ENCODE measurements at places on chromosomes 5 and 9. TPM values are rescaled to one million over a fixed set of nuclear protein-coding genes. Genes with fewer than 3 reads are reported as not detected.
A peak's percentile ranks its signal among the peaks of the same experiment; 100 is the strongest.

CDH12 gene
- not detected for total RNA-seq

KIF20A gene
- 34.8 TPM for total RNA-seq

OTP gene
- not detected for total RNA-seq

COL23A1 gene
- not detected for total RNA-seq

KIAA0825 gene
- 1.6 TPM for total RNA-seq

NUP188 gene
- total RNA-seq, result 41.0 TPM

GRCh38 chr9:137552022-137552768 is 516 bp downstream of the MRPL41 start:
- H3K4me1 ChIP-seq, result peaks cover 28% of the 10 kb centered on the region
- no peak for DNase-seq
- peak overlapping the region; percentile 90 for H3K4me3 ChIP-seq
- no peaks in the 10 kb centered on the region for H3K27me3 ChIP-seq
- H3K27ac ChIP-seq, result peak overlapping the region; percentile 78

DNA sequence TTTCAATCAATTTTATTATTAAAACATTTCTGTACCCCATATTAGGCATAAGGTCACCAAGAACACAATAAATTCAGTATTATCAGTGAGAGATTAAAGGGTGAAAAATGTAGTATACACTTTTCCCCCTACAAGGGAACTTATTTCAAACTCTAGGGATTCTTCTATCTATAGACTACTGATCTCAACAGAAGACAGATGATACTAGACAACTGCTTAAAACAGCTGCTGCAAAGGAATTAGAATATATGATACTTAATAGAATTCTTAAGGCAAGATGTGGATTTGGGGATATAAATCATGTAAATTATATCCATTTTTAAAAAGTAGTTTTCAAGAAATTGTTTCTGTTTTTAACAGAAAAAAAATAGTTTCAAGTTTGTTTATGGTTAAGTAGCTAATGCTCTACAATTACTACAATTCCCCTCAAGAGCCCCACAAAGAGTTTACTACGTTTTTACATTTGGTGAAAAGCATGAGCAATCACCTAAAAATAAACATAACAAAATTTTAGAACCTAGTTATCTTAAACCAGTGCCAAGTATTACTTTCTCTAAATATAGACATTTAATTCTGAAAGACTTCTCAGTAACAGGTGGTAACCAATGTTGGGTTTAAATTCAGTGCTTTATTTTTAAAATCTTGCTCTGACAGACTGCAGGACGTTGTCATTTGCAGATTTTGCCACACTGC is 6.0 kb downstream of the KIF24 start:
- no peaks in the 10 kb centered on the region for H3K27me3 ChIP-seq
- no peak overlapping the region for H3K4me3 ChIP-seq
- H3K27ac ChIP-seq, result no peak overlapping the region
- H3K4me1 ChIP-seq, result peaks cover 45% of the 10 kb centered on the region
- DNase-seq, result no peak
- H3K36me3 ChIP-seq, result no peaks in the 10 kb centered on the region

- no peak overlapping the region for H3K4me3 ChIP-seq
- peaks cover 4% of the 10 kb centered on the region for H3K27me3 ChIP-seq
- peaks cover 9% of the 10 kb centered on the region for H3K4me1 ChIP-seq
These were observed 91.5 kb downstream of the WDR41 start for GRCh38 chr5:77400645-77401044.

DNA sequence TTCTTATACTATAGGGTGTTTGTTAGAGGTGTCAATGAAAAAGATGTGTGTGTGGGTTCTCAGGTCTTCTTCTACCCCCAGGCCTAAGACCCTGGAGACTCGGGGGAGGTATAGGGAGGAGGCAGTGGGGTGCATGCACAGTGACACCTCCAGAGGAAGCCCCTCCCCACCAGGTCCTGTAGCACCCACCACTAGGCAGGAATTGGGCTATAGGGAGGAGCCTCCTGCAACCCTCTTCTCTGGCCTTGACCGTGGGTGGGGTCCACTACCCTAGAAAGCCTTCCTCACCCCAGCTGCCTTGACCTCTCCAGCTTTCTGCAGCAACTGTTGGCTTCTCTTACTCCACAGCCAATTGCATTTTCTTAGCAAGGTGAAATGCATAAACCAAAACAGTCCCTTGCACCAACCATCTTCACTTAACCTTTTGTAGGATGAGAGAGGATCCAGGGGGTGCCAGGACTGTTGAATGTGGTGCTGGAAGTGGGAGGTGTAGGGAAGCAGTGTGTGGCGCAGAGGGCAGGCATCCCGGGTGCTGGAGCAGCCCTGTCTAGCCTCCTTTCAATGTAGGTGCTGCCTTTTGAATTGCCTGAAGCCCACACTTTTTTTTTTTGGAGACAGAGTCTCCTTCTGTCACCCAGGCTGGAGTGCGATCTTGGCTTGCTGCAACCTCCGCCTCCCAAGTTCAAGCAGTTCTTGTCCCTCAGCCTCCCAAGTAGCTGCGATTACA is 128.5 kb downstream of the RGS3 start:
- H3K4me1 ChIP-seq, result peaks cover 39% of the 10 kb centered on the region
- H3K4me3 ChIP-seq, result no peak overlapping the region
- H3K36me3 ChIP-seq, result peaks cover 25% of the 10 kb centered on the region
- H3K27ac ChIP-seq, result no peak overlapping the region
- peaks cover 7% of the 10 kb centered on the region for H3K27me3 ChIP-seq

- DNase-seq, result no peak
- H3K4me3 ChIP-seq, result no peak overlapping the region
- H3K4me1 ChIP-seq, result no peaks in the 10 kb centered on the region
These were observed 1388.3 kb upstream of the ACO1 start for GRCh38 chr9:30995956-30996738.

DNA sequence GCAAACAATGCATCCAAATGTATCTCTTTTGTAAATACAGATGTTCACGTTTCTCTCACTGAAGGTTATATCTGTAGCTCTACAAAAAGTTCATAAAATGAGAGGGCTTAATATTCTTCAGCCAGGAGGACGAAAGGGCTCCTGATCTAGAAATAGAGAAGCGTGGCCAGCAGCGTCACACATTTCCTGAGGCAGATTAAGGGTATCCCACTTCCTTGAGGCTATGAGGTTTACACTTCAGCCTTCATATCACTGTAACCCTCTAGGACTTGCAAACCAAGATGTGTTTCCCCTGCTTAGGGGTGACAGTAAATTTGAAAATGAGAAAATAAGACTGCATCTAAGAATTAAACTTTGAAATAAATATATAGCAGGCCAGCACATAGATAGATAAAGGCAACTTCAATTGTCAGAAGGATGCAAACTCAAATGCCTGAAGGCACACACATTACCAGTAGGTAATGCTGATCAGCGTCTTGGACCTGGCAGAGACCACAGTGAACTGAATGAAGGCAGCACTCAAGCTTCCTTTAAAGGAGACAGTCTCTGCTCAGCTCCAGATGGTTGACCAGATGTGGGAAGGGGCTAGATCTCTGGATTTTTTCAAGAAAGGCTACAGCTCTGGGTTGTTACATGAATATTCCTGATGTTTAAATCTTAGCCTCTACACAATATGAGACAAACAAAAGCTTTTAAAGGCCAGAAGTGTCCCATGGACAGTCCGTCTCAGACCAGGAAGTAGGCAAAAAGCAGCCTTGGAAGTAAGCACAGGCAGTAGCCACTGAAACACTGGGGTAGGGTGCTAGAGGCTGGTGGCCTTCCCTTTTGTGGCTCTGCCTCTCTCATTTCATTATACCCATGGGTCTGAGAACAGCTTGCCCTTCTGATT is 197.7 kb downstream of the MCTP1 start:
- no peak overlapping the region for H3K4me3 ChIP-seq
- DNase-seq, result no peak
- no peaks in the 10 kb centered on the region for H3K36me3 ChIP-seq
- no peaks in the 10 kb centered on the region for H3K27me3 ChIP-seq

GRCh38 chr5:78824831-78825281 is 160.3 kb downstream of the ARSB start:
- no peak overlapping the region for H3K27ac ChIP-seq
- no peak overlapping the region for H3K4me3 ChIP-seq
- peaks cover 12% of the 10 kb centered on the region for H3K4me1 ChIP-seq
- no peak for DNase-seq
- no peaks in the 10 kb centered on the region for H3K27me3 ChIP-seq

DNA sequence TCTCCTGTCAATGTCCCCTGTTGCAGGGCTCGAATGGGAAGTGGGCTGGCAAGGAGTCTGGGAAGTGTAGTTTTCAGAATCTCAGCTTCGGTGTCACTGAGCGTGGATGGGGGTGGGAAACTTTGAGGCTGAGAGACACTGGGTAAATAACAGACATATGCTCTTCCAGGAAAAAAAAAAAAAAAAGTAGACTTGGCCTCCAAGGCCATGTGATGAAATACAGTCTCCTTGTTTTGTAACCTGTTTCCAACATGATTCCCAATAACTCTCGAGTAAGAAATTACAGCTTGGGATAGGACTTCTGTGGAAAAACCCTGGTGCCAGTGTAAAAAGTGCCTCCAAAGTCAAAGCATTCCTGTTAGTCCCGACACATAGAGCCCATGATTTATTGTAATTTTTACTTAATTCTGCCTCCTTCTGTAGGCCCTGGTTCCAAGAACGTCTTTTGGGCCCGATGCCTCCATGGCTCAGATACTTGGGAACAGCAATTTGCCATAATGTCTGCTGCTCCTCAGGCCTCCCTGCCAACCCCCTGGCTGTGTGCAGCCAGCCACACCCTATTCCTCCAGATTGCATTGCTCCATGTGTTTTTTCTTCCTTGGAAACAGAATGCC is 119.5 kb upstream of the TNC start:
- peaks cover 13% of the 10 kb centered on the region for H3K4me1 ChIP-seq
- H3K27me3 ChIP-seq, result peaks cover 6% of the 10 kb centered on the region
- DNase-seq, result no peak
- no peak overlapping the region for H3K27ac ChIP-seq
- no peaks in the 10 kb centered on the region for H3K36me3 ChIP-seq

- H3K4me1 ChIP-seq, result peaks cover 28% of the 10 kb centered on the region
- peak; percentile 10 for DNase-seq
- H3K27ac ChIP-seq, result peak overlapping the region; percentile 42
- H3K36me3 ChIP-seq, result peaks cover 10% of the 10 kb centered on the region
- H3K27me3 ChIP-seq, result no peaks in the 10 kb centered on the region
- peak overlapping the region; percentile 51 for H3K4me3 ChIP-seq
These were observed 41.9 kb downstream of the GPBP1 start for GRCh38 chr5:57215629-57216195.

- H3K4me1 ChIP-seq, result peaks cover 78% of the 10 kb centered on the region
- no peak for DNase-seq
- H3K27me3 ChIP-seq, result no peaks in the 10 kb centered on the region
- peaks cover 17% of the 10 kb centered on the region for H3K36me3 ChIP-seq
- H3K27ac ChIP-seq, result no peak overlapping the region
These were observed 8.0 kb upstream of the FAM120AOS start for GRCh38 chr9:93461414-93461743.

- peaks cover 36% of the 10 kb centered on the region for H3K36me3 ChIP-seq
- peaks cover 52% of the 10 kb centered on the region for H3K4me1 ChIP-seq
- H3K27me3 ChIP-seq, result no peaks in the 10 kb centered on the region
These were observed 113.3 kb downstream of the MTREX start for GRCh38 chr5:55421074-55421529.

DNA sequence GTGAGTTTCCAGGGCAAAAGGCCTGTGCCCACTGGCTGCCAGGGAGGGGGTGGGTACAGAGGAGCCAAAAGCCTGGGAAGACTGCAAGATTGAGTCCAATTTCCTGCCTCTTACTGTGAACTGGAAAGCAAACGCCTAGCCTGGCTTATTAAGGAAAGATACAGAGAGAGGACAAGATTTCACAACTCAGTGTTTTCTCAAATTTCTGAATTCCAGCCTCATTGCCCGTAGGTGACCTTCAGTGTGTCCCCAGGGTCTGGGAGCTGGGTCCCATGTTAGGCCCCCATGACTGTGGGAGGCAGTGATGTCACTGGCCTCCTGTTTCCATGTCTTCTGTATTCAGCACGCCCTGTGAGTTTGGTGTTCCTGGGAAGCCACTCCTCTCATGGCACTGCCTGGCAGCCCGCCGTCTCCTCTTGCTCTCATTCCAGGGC is 60.6 kb upstream of the PTPN3 start:
- H3K4me1 ChIP-seq, result no peaks in the 10 kb centered on the region
- no peak overlapping the region for H3K4me3 ChIP-seq
- H3K27me3 ChIP-seq, result peaks cover 13% of the 10 kb centered on the region
- DNase-seq, result no peak
- no peaks in the 10 kb centered on the region for H3K36me3 ChIP-seq

DNA sequence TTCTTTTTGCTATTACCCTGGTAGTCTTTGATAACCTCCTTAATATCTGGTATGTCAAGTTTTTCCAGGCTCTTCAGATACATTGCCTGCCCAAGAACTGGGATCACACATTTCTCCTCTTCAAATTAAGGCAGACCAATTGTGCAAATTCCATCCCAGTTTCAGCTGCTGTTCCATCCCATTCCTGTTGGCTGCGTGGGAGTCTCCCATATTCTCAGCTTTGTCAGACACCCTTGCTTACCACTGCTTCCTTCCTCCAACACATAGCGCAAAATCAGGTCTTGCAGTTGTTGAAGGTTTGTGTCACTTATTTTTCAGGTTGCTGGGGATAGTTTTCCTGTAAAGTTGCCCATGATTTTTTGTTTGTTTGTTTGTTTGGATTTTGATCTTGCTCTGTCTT is 15.2 kb downstream of the HCN1 start:
- no peak overlapping the region for H3K27ac ChIP-seq
- no peaks in the 10 kb centered on the region for H3K4me1 ChIP-seq
- no peak overlapping the region for H3K4me3 ChIP-seq
- no peaks in the 10 kb centered on the region for H3K27me3 ChIP-seq

DNA sequence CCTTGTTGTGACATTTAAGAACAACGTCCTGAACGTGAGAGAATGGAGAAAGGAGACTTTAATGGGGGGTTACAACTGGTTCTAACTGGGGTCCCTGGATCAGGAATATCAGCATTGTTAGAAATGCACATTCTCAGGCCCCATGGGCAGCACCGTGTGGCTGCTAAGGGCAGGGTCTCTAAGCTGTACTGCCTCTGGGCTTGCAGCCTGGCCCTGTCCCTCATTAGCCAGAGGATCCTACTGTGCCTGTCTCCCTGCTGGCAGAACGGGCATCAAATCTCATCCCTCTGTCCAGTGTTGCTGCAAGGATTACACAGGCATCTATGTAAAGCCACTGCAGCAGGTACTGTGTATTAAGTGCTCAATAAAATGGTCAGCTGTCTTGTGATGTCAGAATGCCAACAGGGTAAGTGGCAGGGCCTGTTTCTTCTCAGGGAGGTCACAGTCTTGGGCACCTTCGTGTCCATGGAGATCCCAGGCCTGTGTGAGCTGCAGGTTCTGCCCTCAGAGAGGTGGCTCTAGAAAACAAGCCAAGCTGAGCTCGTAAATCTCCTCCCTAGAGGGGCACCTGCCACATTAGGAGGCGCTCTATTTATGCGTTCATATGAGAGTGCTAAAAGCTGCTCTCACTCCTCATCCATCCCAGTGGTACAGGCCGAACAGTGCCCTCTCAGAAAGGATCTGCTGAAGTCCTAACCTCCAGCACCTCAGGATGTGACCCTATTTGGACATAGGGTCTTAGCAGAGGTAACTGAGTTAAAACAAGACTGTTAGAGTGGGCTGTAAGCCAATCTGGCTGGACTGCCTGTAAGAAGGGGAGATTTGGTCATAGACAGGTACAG is 210.5 kb downstream of the GADD45G start:
- H3K27me3 ChIP-seq, result peaks cover 2% of the 10 kb centered on the region
- DNase-seq, result no peak
- H3K4me1 ChIP-seq, result no peaks in the 10 kb centered on the region
- H3K4me3 ChIP-seq, result no peak overlapping the region
